ENCODE measurements at places on chromosomes 7 and 10.
A peak's percentile ranks its signal among the peaks of the same experiment; 100 is the strongest.

DNA sequence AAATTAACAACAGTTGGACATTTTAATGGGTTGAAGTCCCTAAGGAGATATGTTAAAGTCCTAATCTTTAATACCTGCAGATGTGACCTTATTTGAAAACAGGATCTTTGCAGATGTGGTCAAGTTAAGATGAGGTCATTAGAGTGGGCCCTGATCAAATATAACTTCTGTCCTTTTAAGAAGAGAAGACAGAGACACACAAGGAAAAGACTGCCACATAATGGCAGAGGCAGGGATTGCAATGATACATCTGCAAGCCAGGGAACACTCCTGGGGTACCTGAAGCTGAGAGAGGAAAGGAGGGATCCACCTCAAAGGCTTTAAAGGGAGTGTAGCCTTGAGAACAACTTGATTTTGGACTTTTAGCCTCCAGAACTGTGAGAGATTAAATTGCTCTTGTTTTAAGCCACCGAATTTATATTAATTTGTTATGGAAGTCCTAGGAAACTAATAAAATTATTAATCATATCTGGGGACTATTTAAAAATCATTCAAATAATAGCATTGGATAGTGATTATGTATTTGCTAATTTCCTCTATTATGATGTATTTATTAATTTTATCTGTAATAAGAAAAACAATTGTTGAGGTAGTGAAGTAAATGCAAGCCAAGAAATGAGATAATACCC is 700.0 kb upstream of the PCDH15 start:
- DNase-seq = peak; percentile 2

GRCh38 chr10:73910401-73910763 is 550 bp upstream of the PLAU start:
- DNase-seq = no peak

DNA sequence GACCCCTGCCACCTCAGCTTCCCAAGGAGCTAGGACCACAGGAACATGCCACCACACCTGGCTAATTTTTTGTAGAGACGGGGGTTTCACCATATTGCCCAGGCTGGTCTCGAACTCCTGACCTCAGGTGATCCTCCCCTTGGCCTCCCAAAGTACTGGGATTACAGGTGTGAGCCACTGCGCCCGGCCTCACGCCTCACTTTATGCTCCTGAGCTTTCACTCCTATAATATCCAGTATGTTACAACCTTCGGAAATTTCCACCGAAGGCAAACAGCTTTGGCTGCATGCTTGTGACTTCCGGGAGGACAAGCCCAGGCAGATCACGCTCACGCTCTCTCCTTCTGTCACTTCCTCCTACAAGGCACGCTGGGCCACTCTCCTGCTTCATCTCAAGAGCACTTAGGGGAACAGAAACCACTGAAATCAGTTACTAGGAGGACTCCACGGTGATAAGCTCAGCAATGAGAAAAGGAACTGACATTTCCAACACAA is 4.4 kb upstream of the MAD1L1 start:
- no peak for DNase-seq

DNA sequence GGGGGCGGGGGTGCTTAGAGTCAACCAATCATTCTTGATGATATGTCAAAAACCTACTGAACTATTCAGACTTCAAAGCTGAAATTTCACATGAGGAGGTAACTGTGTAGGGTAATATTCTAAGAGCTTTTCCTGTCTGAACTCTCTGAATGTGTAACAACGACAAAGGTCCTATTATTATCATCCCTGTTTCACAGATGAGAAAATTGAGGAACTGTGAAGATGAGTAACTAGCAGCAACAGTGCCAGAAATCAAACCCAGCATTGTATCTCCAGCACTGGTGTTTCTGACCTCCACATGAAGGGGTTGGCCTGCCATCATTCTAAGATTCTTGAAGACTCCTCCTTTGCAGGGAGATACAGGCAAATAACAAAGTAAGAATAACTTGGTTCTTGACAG is 294.7 kb upstream of the AOAH start:
- DNase-seq = no peak

DNA sequence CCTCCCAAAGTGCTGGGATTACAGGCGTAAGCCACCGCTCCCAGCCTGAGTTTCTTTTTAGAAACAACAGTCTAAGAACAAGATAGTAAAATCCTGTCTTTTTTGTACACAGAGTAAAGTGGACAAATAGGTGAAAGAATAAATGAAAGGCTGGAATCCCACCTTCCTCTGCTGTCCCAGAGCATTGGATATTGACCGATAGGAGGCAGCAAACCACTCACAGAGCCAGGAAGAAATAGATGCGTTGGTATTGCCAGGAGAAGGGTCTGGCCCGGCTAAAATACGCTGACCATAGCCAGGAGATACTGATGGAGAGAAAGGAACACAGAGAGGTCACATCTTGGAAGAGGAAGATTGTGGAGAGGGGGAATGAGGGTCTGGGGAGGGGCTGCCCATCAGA is 11.4 kb upstream of the ZNF12 start:
- no peak for DNase-seq

DNA sequence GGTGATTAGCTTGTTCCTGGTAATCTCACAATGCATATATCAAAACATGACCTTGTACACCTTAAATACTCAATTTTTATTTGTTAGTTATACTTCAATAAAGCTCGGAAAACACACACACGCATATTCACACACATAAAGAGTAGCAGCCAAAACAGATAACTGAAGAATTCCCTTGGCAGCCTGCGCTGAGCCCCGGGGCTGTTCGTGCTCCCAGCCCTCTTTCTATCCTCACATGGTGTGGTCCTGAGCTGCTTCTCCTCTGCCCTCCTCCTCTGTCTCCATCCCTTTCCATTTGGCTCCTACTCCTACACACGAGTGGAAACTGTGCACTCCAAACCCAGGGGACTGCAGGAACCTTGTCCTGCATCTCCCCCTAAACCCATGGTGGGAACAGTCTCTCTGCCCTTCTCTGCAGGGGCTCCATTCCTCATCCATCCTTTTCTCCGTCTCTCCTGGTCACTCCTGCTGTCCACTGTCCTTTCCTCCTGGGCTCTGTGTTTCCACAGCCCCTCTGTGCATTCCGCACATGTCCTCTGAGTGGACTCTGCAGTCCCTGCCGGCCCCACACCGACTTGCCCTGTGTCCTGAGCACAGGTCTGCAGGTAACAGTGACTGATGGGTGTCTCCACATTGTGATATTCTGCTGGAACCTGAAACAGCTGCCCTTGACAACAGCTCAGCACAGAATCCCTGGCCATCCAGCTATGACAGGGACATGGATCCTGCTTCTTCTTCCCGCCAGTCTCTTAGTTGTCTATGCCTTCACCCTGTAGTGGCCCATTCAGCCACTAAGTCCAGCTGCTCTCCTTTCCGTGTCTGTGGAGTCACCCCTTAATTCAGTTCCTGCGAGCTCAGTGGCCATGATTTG is 216.8 kb upstream of the ZNF32 start:
- no peak for DNase-seq

DNA sequence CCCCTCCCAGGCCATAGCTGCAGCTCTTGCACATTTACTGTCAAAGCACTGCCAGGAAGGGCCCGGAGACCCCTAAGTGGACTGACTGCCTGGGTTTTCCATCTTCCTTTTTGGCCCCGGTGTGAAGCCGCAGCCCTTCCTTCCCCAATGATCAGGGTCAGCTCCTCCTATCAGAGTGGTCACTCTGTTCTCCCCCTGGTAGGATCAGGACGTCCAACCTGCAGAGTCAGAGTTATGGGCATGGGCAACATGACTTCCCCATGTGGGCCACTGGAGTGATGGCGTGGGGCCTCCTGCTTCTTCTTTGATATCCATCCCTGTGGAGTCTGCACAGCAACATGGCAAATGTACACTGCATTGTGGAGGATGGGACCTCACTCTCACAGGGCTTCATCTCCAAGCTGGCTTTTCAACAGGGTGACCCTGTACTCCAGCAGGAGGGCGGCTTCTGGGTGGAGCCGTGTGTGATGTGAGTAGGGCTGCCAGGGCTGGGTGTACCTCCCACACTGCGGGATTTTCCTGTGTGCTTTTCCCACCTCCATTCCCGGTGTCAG is 6.4 kb upstream of the RAMP3 start:
- no peak for DNase-seq

- no peak for DNase-seq
Measured at GRCh38 chr10:97396056-97396455, 5.1 kb downstream of the RRP12 start.

DNA sequence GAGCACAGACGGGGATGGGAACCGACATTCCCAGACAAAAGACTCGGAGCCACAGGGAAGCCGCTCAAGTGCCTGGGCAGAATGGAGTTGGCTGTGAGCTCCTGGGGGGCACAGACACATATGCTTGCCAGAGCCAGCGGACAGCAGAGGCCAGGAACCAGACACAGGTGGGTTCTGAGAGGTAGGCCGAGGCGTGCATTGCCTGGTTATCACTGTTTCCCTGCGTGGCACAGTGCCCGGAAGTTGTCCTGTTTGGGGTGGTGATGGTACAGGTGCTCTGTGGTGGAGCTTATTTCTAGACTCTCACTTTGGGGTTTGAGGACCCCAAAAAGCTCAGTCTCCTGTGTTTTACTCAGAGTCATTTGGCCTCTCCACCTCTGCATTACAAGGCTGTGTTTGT is 2.5 kb downstream of the PALD1 start:
- no peak for DNase-seq

GRCh38 chr7:72080341-72080766 is 331.8 kb downstream of the CALN1 start:
- no peak for DNase-seq

- DNase-seq = no peak
Measured at GRCh38 chr7:124263232-124263827, 230.5 kb upstream of the TMEM229A start.

DNA sequence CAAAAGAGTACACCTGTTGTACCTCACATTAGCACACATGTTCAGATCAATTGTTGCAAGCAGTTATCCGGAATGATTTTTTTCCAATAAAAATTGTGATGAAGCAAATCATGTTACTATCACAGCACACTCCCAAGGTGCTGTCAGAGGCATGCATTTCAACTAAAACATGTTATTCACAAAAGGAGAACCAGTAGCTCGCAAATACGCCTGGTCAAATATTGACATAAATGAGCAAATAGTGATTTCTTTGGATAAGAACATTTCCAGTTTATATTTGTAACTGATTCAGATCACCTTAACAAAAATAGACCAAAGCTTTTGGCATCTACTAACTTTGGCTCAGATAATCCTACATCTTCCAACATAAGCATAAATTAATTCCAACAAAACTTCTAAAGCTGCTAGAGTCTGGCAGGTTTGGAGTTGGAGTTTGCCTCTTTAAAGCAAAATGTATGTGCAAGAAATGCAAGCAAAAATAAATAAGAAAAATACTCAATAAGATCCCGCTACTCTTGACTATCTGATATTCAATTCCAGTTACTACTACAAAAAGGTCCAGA is 208.0 kb downstream of the SFMBT2 start:
- no peak for DNase-seq

DNA sequence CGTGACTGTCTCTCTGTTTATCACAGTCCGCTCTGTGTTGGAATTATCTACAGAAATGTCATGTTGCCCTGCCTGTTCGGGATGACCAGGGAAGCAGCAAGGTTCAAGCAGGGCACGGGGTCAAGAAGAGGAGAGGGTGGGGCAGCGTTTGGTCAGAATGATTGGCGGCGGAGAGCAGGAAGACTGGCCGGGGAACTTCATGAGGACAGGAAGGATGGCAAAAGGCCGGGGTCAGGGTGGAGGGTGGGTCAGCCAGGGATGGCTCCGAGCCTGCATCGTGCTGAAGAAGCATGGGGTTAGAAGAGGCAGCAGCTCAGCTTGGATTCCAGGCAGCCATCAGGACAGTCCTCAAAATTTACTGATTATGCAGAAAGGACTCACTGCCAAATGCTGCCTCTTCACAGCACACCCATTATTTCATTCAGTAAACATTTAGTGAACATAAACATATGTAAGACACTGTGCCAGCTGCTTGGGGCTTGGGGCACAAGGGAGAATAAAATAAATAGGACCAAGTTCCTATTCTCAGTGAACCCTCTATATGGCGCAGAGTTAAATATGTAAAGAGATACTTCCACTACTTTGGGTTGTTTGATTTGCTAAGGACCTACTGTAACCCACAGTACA is 42.8 kb downstream of the WNT2 start:
- no peak for DNase-seq

GRCh38 chr10:87658321-87658795 is 1.3 kb upstream of the PAPSS2 start:
- DNase-seq = no peak

GRCh38 chr10:99740260-99740659 is 8.2 kb downstream of the CUTC start:
- no peak for DNase-seq

DNA sequence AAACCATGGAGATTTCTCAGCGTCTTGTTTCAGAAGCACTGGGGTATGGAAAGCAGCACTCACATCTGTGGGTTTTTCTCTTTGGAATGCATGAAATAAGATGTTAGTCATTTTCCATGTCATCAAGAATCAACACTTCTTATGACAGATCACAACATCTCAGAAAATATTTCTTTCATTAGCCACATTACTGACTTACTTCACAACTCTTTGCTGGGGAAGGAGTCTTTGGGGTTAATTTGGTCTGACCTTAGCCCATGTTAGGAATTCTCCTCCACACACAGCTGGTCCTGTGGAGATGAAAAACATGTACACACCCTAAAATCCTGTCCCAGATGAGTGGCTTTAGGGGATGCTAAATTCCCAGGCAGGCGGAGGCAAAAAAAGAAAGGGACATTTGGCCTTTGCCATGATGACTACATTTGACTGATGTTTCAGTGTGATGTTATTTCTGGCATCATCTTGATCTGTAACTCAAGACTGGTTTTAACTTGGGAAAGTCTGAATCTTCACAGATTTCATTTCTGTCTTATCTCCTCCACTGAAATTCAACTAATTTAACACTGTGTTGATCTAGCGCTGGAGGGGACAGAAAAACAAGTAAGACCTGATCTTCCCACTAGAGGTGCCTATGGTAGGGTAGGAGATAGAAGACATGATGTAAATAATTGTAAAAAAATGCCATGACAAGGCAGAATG is 363.2 kb downstream of the PRPF18 start:
- no peak for DNase-seq

- DNase-seq = no peak
Measured at GRCh38 chr7:144523621-144524020, 120.1 kb upstream of the NOBOX start.

GRCh38 chr10:97927622-97928021 is 78.0 kb downstream of the GOLGA7B start:
- DNase-seq = no peak
